Activated naive CD8-positive, alpha-beta T cell treated with anti-CD3 and anti-CD28 coated beads, Interleukin-2, amount 10 ng/mL, durations not matched to agents 7 days and 5 days (primary cell): ENCODE measurements at places on chromosomes 3 and 15. TPM values are rescaled to one million over a fixed set of nuclear protein-coding genes. Genes with fewer than 3 reads are reported as not detected.

Gene TERC
- total RNA-seq = 10.9 TPM

Gene PLCB2
- 173 TPM for total RNA-seq

Gene CPEB1
- total RNA-seq = 0.58 TPM

Gene OR5K2
- total RNA-seq = not detected

DNA sequence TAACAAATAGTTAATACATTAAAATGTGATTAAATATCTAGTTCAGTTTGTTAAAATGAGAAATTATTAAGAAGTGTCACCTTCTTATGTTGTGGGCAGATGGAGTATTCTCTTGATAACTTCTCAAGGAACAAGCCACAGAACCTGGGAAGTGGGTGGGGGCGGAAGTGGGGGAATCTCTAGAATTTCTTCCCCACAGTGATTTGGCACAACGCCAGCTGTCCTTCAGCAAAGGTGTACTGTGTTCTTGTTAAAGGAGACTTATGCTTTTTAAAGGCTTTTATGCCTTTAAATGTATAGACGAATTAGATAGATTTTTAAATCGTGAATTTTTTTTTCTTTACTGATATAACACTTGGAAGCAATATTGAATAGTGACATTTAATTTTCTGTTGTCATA lies 42.4 kb downstream of the SEC22A start:
- no peak overlapping the region for H3K27ac ChIP-seq
- no peak for DNase-seq
- H3K36me3 ChIP-seq = peaks cover 37% of the 10 kb centered on the region

DNA sequence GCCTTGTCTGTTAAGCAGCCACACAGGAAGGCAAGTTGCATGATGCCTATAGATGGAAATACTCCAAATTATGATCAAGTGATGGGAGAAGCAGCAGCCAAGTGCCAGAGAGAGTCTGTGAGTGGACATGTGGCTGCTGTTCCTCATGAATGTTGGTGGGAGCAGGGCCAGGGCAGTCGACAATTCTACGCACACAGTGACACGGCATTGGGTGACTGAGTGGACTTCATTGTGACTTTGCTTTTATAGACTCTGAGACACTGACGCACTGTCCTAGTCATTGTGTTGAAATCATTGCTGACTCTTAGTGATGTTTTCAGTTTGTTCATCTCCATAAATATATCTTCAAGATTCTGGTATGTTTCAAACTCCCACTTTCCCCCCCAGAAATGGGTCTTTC lies 246.3 kb upstream of the SEMA6D start:
- H3K36me3 ChIP-seq = no peaks in the 10 kb centered on the region
- no peak overlapping the region for H3K27ac ChIP-seq
- no peaks in the 10 kb centered on the region for H3K4me1 ChIP-seq
- DNase-seq = no peak

DNA sequence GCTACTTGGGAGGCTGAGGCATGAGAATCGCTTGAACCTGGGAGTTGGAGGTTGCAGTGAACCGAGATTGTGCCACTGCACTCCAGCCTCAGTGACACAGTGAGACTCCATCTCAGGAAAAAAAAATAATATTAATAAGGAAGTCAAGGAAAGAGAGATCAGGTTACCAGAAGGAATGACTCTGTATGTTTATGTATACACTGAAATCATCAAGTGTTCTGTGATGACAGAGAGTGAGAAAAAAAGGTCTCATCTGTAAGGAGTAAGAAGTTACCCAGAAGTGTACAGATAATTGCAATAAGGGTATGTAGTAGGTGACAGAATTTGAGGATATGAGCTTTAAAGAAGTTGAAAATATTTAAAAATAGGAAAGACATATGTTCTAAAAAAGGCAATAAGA lies 4.3 kb upstream of the CCDC50 start:
- H3K27me3 ChIP-seq = peaks cover 10% of the 10 kb centered on the region
- no peak overlapping the region for H3K4me3 ChIP-seq
- no peaks in the 10 kb centered on the region for H3K36me3 ChIP-seq
- peaks cover 5% of the 10 kb centered on the region for H3K4me1 ChIP-seq
- DNase-seq = no peak

- H3K27me3 ChIP-seq = peaks cover 3% of the 10 kb centered on the region
- no peak overlapping the region for H3K27ac ChIP-seq
- peaks cover 1% of the 10 kb centered on the region for H3K36me3 ChIP-seq
- H3K4me1 ChIP-seq = no peaks in the 10 kb centered on the region
Measured at GRCh38 chr3:31710123-31710803, 177.5 kb downstream of the STT3B start.

DNA sequence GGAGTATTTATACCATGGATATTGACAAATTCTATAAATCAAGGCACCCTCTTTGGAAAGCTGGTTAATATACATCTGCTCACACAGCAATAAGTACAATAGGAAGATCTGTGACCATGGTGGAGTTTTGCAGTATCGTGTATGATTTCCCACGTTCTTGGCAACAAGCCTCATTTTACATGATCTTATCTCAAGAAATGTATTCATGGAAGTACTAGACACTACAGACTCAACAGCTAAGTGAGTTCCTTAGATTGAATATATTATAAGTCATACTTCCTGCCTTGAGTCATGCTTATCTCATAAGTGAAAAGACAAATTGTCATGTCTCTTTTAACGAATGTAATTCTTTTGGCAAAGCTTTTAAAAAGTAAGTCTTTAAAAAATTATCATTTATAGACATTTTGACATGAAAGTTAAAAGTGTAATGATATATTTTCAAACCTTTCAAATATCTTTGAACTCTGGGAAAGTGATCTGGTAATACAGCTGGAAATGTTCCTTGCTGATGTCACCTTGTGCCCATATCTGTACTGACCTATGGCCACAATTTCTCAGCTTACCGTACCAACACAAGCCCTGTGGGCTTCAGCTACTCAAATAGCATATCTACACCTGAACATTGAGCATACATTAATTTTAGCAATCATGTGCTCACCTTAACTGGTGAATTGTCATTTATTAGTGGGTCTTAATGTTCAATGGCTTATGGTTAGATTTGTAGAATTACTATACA lies 130.3 kb upstream of the TMC3 start:
- H3K27ac ChIP-seq = no peak overlapping the region
- no peak for DNase-seq
- H3K36me3 ChIP-seq = no peaks in the 10 kb centered on the region

DNA sequence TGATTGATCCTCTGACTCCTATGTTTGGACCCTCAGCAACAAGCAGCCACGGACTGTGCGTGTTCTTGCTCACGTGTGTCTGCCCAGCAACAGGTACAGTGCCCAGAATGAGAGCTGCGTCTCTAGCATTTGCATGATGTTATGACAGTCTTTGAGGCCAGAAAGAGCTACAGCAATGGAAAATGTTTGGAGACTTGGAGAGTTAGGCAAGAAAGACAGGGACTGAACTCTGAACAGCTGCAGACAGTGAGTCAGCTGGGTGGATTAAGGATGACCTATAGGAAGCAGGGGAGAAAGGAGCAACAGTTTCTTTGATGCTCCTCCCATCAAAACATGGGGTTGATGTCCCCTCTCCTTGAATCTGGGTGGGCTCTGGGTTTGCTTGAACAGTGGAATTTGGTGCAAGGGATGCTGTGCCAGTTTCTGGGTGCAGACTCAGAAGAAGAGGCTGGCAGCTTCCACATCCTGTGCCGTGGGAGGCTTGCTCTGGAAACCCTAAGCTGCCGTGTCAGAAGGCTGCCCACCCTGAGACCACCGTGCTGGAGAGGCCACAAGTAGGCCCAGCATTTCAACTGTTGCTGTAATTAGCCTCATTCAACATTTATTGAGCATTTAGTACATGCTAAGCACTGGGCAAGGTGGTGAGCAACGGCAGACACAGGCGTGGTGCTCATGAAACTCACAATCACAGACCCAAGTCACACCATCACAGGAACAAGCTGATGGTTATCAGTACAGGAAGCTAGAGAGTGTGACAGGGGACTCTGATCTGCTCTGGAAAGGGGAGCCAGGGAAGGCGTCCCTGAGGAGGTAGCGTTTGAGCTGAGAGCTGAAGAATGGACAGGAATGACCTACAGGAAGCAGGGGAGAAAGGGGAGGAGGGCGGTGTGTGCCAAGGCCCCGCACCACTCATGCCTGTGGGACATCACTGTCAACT lies 21.7 kb downstream of the CCR9 start:
- peak overlapping the region; percentile 49 for H3K4me3 ChIP-seq
- peaks cover 7% of the 10 kb centered on the region for H3K36me3 ChIP-seq
- H3K27ac ChIP-seq = peak overlapping the region; percentile 69
- peaks cover 16% of the 10 kb centered on the region for H3K4me1 ChIP-seq

DNA sequence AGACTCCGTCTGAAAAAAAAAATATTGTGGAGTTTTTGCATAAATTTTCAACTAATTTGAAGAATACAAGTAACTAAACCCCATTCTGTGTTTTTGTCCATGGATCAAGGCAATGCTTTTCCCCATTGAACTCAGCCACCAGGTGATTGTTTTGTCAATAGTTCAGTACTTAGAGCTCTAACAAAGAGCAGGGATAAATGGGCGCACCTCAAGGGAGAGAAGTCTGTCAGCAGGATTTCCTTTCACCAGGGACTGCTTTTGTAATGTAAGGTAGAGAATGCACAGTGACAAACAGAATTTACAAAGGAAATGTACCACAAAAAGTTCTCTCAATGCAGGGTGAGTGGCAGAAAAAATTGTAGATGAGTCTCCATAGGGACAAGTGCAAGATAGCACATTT lies 10.8 kb upstream of the ATP13A5 start:
- no peak for DNase-seq
- H3K4me1 ChIP-seq = no peaks in the 10 kb centered on the region
- H3K4me3 ChIP-seq = no peak overlapping the region
- no peak overlapping the region for H3K27ac ChIP-seq

DNA sequence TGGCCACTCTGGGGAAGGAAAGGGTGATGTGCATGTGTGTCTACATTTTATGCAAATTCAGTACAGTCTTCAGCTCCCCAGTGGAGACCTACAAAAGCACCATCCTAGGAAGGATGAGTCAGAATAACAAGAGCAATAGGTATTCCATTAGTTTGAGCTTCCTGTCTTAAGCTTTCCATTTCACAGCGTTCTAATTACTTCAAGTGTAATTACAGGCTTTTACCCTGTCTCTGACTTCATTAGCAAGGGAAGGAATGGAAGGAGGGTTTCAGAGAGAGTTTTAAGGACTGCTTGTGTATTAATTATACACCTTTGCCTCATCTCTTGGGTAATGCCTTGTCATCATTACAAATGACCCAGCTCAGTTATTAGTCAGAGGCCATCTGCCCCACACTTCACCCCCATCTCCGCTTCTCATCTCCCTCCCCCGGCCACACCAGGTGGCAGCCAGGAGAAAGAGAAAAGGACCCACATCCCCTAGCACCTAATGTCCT lies 202.8 kb upstream of the MRPL3 start:
- H3K4me3 ChIP-seq = no peak overlapping the region
- no peaks in the 10 kb centered on the region for H3K4me1 ChIP-seq
- DNase-seq = no peak
- no peak overlapping the region for H3K27ac ChIP-seq

- no peak overlapping the region for H3K4me3 ChIP-seq
- DNase-seq = no peak
- no peak overlapping the region for H3K27ac ChIP-seq
Measured at GRCh38 chr3:196603683-196604082, 35.2 kb downstream of the FBXO45 start.

- H3K27me3 ChIP-seq = no peaks in the 10 kb centered on the region
- peaks cover 61% of the 10 kb centered on the region for H3K4me1 ChIP-seq
- peak overlapping the region; percentile 36 for H3K4me3 ChIP-seq
- H3K36me3 ChIP-seq = peaks cover 37% of the 10 kb centered on the region
Measured at GRCh38 chr15:90407871-90408317, 19.9 kb downstream of the IQGAP1 start.

- no peaks in the 10 kb centered on the region for H3K27me3 ChIP-seq
- no peak overlapping the region for H3K4me3 ChIP-seq
- no peak overlapping the region for H3K27ac ChIP-seq
- peaks cover 10% of the 10 kb centered on the region for H3K36me3 ChIP-seq
- peaks cover 11% of the 10 kb centered on the region for H3K4me1 ChIP-seq
- DNase-seq = no peak
Measured at GRCh38 chr15:87680208-87680607, 576.3 kb downstream of the NTRK3 start.

- peaks cover 19% of the 10 kb centered on the region for H3K36me3 ChIP-seq
- H3K27me3 ChIP-seq = no peaks in the 10 kb centered on the region
- DNase-seq = no peak
- H3K4me3 ChIP-seq = no peak overlapping the region
Measured at GRCh38 chr3:129310111-129311011, 31.7 kb downstream of the HMCES start.

DNA sequence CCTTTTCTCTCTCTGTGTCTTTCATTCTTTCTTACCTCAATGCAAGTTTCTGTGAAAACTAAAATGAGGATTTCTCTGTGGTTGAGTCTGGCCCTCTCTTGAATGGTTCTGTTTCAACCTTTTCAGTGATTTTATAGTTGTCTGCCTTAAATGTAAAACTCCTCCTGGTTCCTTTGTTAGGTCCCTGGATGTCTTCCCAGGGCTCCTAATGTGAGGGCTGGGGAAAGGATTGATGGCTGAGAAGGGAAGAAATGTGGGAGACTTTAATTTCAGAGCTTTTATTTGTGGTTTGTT lies 90.6 kb upstream of the GRM7 start:
- no peaks in the 10 kb centered on the region for H3K36me3 ChIP-seq
- no peaks in the 10 kb centered on the region for H3K4me1 ChIP-seq
- H3K4me3 ChIP-seq = no peak overlapping the region
- no peak overlapping the region for H3K27ac ChIP-seq

- no peak overlapping the region for H3K4me3 ChIP-seq
- H3K27me3 ChIP-seq = no peaks in the 10 kb centered on the region
- no peak for DNase-seq
- H3K4me1 ChIP-seq = peaks cover 5% of the 10 kb centered on the region
Measured at GRCh38 chr15:98881526-98882520, 125.8 kb downstream of the PGPEP1L start.

GRCh38 chr3:99747915-99748314 lies 69.7 kb upstream of the CMSS1 start:
- no peak for DNase-seq
- peaks cover 12% of the 10 kb centered on the region for H3K27me3 ChIP-seq

- H3K4me3 ChIP-seq = no peak overlapping the region
- no peak overlapping the region for H3K27ac ChIP-seq
- H3K27me3 ChIP-seq = no peaks in the 10 kb centered on the region
- DNase-seq = no peak
- no peaks in the 10 kb centered on the region for H3K4me1 ChIP-seq
- no peaks in the 10 kb centered on the region for H3K36me3 ChIP-seq
Measured at GRCh38 chr3:59251869-59252268, 202.0 kb upstream of the CFAP20DC start.

GRCh38 chr15:45641999-45642932 lies 7.4 kb downstream of the SQOR start:
- peaks cover 47% of the 10 kb centered on the region for H3K36me3 ChIP-seq
- H3K27ac ChIP-seq = no peak overlapping the region
- H3K4me1 ChIP-seq = peaks cover 48% of the 10 kb centered on the region
- no peak for DNase-seq
- no peaks in the 10 kb centered on the region for H3K27me3 ChIP-seq

GRCh38 chr3:131306242-131306641 lies 75.3 kb upstream of the NUDT16 start:
- no peaks in the 10 kb centered on the region for H3K36me3 ChIP-seq
- no peak for DNase-seq
- H3K27ac ChIP-seq = no peak overlapping the region
